Activated effector memory CD4-positive, alpha-beta T cell treated with anti-CD3 and anti-CD28 coated beads, Interleukin-2, amount 50 U/mL, for 16 hours (primary cell): ENCODE measurements at places on chromosomes 5 and 9.

DNA sequence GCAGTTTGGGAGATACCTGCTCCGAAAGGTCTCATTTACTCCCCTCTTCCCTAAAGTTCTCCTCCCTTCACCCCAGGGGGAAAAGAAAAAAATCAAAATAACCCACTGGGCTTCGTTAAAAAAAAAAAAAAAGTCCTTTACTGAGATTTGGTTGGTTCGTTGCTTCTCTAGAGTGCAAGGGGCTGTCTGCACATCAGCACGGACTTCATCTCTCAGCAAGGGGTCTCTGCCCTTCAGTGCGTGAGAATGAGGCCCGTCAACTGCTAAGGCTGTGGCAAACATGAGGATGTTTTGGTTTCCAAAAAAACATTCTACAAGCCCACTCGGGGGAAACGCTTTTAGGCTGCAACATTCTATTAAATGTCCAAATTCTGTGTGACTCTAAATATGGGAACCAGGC lies 10.0 kb downstream of the BARHL1 start:
- no peak for DNase-seq

DNA sequence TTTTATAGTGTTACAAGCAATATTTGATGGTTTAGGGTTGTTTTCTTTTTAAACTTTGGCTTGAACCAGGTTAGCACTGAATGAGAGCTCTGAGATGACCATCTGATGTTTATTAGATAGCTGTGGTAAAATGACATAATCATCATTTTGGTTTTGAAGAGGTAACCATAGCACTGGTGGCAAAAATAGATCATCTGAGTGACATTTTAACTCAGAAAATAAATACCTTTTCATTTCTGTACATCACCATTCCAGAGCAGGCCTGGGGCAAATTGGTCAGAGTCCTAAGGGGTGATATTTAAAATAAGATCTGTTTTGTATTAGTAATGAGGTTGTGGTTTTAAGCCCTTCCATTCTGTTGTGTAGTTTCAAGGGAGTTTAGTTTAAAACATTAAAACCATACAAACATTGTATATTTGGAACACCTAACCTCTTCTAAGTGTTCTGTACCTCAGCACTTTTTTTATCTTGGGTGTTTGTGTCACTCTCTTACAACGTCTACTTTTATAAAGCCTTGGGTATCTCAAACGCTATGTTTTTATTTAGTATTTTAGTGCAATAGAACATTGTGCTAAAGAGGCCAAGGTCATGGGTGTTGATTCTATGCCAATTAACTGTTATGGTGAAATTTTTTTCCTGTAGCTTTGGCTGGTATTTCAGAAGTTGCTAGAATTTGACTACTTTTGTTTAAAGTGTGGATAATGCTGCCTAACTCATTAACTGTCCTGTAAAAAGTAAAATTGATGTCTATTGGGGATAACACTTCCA lies 166.1 kb downstream of the CD180 start:
- no peak for DNase-seq

GRCh38 chr5:143536364-143536763 lies 132.9 kb upstream of the NR3C1 start:
- no peak for DNase-seq

DNA sequence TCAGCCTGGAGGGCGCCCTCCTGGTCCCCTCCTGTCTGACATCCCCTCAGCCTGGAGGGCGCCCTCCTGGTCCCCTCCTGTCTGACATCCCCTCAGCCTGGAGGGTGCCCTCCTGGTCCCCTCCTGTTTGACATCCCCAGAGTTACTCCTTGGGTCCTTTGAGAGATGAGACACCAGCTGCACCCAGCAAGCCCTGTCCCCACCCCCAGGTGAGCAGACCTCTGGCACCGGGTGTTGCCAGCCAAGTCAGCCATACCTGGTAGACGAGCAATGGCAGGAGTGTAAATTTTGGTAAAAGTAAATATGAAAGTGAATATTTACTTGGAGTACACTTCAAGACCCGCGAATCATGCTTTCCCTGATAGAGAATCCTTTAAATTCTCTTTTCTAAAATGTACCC lies 25.4 kb downstream of the EXOC3 start:
- no peak for DNase-seq

- DNase-seq = no peak
These were observed 8.5 kb upstream of the SNX24 start for GRCh38 chr5:122836947-122837346.
